Muscle of back (tissue), 13 donors: ENCODE measurements at places on chromosomes 5 and 9.

DNA sequence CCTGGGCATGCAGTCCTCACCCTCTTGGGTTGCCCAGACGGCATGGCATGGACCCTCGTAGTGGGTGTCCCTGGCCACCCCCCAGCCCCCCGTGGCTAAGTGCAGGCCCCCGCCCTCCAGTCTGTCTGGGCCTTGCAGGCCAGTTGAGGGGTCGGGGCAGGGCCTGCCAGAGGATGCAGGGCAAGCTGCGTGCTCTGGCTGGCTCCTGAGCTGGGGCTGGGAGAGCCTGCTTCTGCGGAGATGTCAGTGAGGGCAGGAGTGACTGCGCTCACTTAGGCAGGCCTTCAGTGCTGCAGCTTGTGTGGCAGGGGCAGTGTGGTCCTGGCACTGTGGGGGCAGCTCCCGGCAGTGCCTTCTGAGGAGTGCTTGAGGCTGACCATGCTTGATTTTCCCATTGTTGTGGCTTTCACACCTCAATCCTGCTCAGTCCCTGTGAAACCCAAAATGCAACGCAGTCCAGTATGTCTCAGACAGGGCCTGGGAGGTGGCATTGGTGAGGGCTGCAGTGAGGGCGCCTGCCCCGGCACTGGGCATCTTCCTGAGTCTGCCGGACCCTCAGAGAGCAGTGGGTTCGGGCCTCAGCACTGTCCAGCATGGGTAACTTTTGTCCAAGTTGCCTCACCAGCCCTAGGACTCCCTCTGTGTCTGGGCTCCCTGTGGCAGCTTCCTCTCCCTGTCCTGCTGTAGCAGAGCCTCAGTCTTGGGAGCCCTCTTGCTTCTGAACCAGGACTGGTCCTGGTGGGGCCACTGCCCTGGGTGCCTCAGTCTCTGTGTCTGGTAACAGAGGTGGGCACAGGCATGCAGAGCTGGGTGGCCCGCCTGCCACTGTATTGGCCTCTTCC, 93.0 kb downstream of the PHF2 start:
- DNase-seq, result no peak

DNA sequence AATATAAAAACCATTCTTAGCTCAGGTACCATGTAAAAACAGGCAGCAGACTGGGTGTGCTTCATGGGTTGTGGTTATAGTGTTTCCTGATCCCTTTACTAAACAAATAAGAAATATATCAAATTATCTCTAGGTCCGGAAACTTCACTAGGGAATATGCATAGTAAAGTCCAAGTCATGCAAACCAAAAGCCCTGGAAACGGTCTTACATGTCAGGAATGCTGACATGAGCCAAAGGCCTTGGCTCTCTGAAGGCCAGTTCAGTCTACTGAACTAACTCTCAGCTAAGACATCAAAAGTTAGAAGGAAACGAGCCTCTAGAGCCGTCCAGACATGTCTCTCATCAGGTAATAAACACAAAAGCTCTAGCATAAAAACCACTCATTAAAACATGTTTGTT, 778.9 kb upstream of the ZNF608 start:
- no peak for DNase-seq

DNA sequence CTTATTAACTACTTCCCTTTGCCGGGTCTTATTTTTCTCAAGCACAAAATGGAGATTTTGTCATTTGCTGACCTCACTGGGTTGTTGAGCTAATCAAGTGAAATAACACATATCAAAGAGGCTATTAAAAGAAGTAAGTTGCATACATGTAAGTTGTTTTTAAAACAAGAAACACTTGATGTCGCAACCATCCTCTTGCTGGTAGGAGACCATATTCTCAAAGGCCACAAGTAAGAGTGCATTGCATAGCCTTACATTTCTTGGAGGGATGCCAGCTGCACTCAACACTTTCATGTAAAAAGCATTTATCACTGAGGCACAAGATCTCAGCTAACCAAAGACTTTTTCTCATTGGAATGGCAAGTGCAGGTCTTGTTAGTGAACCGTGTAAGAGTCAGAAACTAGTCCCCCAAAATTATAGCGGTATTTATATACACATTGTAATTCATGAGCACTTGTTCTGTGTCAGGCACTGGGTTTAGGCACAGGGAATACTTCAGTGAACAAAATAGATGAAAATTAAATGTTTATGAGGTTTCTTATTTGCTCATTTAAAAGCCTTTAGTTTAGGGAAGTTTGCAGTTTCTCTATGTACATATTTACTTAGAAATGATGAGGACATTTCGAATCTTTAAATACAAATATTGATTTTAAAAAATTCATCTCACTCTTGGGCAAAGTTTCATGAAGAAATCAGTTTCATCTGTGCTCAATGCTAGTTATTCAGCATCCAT, 72.0 kb downstream of the ZFAND5 start:
- peak; percentile 86 for DNase-seq

- peak; percentile 54 for DNase-seq
Measured at GRCh38 chr9:128554155-128554862, 1.9 kb downstream of the SPTAN1 start.

DNA sequence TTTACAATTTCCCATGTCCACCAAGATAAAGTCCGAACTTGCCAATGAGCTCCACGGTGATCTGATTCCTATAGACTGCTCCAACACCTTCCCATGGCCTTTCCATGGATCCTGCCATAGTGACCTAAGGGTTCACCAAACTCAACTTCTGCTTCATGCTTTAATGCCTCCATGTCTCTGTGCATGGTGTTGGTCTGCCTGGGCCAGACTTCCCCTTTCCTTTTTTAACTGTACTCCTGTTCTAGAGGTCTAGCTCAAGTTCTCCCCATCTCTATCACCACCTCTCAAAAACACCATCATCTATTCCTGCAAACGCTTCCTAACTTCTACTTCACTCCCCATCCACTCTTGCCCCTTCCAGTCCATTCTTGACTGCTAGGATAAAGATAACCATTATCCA, 14.8 kb upstream of the SMARCA2 start:
- no peak for DNase-seq

GRCh38 chr5:53479045-53479589, 1.3 kb upstream of the FST start:
- DNase-seq, result no peak

- DNase-seq, result peak; percentile 96
Measured at GRCh38 chr9:83956436-83957247, 23.4 kb downstream of the HNRNPK start.

DNA sequence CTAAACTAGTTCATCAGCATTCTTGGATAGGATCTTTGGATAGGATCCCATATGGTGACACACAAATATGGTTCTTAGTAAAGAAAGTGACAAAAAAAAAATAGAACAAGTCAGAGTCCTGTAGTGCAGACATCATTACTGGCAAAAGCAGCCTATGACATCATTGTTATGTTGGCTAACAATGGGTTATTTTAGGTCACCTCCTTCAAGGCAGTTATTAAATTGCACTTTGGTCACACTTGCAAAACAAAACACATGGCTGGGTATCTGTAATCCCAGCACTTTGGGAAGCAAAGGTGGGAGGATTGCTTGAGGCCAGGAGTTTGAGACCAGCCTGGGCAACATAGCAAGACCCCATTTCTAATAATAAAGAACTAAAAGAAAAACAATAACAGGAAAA, 185.9 kb downstream of the KIAA0825 start:
- DNase-seq, result no peak

- no peak for DNase-seq
Measured at GRCh38 chr9:128657796-128658195, 1.1 kb upstream of the DYNC2I2 start.

DNA sequence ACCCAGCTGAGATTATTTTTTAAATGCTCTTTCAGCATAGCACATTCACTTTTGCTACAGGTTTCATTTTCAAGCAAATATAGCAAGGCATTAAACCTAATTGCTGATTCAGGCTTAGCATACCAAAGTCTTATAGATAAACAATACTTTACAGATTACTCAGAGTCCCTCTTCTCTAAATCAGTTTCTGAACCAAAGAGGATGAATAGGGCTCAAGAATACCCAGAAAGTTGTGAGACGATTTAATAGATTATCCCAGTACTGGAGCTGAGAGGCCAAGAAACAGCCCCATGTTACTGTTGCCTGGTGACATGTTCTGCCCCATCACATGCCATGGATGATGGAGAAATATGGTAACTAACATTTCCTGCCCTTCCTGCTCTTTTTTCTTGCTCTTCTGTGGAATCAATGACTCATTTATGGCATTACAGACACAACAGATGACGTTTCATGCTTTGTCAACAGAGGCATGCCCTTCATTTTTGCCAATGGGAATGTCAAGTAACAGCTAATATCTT, 18.1 kb upstream of the SSBP2 start:
- DNase-seq, result no peak
